Caco-2 (cell line): ENCODE measurements at places on chromosomes 7 and 10. TPM values are rescaled to one million over a fixed set of nuclear protein-coding genes. Genes with fewer than 3 reads are reported as not detected.

DNA sequence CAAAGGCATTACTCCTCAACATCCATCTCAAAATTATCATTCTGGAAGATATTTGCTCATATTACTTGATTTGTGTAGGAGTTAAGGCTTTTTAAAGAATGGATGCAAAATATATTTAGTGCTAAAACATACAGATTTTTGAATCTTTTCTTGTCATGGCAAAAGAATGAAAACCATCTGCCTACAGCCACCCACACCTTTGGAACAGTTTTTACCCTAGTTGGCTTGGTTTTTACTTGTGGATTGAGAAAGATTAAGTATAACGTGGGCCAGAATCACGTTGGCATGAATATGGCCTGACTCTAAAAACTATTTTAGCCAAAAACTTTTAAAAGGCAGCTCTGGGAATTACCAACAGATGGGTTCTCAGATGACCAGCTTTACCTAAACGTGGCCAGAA, 128.2 kb downstream of the SPAG6 start:
- H3K27ac ChIP-seq = no peak overlapping the region
- H3K4me1 ChIP-seq = no peaks in the 10 kb centered on the region
- no peaks in the 10 kb centered on the region for H3K27me3 ChIP-seq
- DNase-seq = no peak
- H3K36me3 ChIP-seq = no peaks in the 10 kb centered on the region

The DENND2A gene
- total RNA-seq = 0.67 and 0.95 TPM in 2 replicates

DNA sequence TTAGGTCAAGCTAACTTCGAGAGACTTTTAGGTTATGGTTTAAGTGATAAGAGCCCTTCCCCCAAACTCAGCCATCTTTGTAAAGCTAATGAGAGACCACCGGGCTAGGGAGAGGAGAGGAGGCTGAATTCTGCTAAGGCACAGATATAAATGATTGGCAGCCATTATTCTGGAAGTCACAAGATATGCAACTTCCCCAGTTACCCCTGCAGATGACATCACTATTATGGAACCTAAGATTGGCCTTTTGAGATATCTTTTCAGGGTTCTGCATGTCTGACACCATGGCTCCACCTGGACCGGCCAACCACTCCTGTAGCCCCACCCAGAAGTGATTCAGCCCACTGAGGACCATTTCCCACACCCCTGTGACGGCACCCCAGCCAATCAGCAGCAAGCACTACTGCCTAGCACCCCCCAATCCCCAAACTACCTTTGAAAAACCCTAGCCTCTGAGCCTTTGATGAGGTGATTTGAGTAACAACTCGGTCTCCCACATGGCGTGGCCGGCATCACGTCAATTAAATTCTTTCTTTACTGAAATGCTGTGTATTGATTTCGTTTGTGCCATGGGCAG, 14.4 kb downstream of the VIPR2 start:
- H3K4me3 ChIP-seq = no peak overlapping the region
- no peak overlapping the region for H3K27ac ChIP-seq
- H3K27me3 ChIP-seq = no peaks in the 10 kb centered on the region
- no peaks in the 10 kb centered on the region for H3K36me3 ChIP-seq

DNA sequence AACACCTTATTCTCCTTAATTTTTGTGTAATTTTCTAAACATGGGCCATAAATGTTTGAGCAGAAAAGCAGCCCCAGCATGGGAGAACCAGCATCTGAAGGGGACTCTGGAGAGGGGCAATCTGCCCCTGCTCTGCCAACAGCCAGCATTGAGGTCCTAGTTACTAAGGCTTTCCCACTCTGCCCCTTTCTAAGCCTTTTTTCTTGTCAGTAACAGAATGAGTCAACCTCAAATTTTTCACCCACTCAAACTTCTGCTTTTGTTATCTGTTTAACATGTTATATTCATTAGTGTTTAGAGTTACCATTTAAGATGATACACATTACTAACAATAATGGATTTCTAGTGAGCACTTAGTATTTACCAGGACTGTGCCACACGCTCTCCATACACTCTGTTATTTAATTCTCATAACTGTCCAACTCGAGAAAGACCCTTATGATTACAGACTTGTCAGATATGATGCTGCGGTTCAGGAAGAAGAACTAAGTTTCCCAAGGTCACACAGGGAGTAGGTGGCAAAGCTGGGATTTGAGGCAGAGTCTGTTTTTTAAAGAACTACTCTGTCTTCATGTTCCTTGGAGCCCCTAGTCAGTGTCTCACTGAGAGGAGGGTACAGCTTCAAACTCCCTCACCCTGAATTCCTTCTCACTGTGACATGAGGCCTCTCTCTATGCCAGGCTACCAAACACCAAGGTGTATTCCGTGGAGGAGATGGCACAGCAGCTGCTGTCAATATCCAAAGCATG, 19.9 kb upstream of the GPAM start:
- no peak overlapping the region for H3K4me3 ChIP-seq
- no peak overlapping the region for H3K27ac ChIP-seq
- no peak for DNase-seq

The ANKRD1 gene
- 75.7 and 97.4 TPM in 2 replicates for total RNA-seq

The WNT16 gene
- total RNA-seq = not detected in 2 replicates

The NUTM2E gene
- total RNA-seq = 0.14 TPM in 1 of 2 replicates, not detected in the other
